ENCODE measurements at places on chromosomes 6 and 20. TPM values are rescaled to one million over a fixed set of nuclear protein-coding genes. Genes with fewer than 3 reads are reported as not detected.

GRCh38 chr20:5191829-5192569 is 65.2 kb downstream of the CDS2 start:
- H3K27ac ChIP-seq = peak overlapping the region; percentile 74
- peaks cover 9% of the 10 kb centered on the region for H3K4me1 ChIP-seq
- no peak overlapping the region for H3K4me3 ChIP-seq
- no peaks in the 10 kb centered on the region for H3K27me3 ChIP-seq

GRCh38 chr6:13427801-13428582 is 59.4 kb downstream of the GFOD1 start:
- no peak for DNase-seq
- H3K4me3 ChIP-seq = no peak overlapping the region
- H3K27ac ChIP-seq = no peak overlapping the region
- H3K4me1 ChIP-seq = peaks cover 41% of the 10 kb centered on the region

DNA sequence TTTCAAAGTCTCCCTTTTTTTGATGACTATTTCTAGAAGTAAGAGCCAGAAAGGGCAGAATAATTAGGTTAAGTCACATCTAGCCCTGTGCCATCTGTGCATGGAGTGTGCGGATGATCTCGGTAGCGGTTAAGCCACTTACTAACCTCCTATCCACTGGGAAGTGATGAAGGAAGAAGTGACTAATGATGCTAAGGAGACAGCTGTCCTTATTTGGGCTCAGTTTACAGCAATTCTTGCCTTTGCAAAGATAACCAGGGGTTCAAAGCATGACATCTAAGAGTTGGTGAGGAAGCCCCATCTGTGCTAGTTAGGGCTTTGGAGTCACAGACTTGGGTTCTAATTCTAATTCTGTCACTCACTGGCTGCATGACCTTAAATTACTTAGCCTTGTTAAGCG is 62.4 kb upstream of the RREB1 start:
- H3K27me3 ChIP-seq = no peaks in the 10 kb centered on the region
- no peak for DNase-seq
- H3K27ac ChIP-seq = no peak overlapping the region

DNA sequence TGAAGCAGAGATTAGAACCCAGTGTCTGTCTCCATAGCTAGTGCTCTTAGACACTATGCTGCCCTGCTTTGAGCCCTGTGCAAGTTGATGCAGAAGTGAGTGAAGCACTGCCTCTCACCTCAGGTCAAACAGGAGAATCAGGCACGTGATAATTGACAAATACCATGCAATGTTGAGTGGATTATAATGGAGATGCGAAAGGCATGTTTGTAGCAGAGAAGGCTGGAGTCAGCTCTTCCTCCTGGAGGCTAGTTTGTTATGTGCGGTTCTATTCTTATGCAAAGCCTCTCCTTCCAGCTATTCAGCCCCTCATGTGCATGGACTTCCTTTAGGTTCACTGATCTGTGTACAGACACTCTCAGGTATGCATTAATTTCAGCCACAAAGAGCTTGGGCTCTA is 108.5 kb downstream of the MANEA start:
- no peaks in the 10 kb centered on the region for H3K36me3 ChIP-seq
- no peaks in the 10 kb centered on the region for H3K27me3 ChIP-seq
- H3K4me3 ChIP-seq = no peak overlapping the region

GRCh38 chr6:33215271-33216116 is 7.2 kb downstream of the RING1 start:
- no peak for DNase-seq
- peaks cover 11% of the 10 kb centered on the region for H3K4me1 ChIP-seq
- no peak overlapping the region for H3K4me3 ChIP-seq
- no peaks in the 10 kb centered on the region for H3K27me3 ChIP-seq
- no peak overlapping the region for H3K27ac ChIP-seq
- no peaks in the 10 kb centered on the region for H3K36me3 ChIP-seq

DNA sequence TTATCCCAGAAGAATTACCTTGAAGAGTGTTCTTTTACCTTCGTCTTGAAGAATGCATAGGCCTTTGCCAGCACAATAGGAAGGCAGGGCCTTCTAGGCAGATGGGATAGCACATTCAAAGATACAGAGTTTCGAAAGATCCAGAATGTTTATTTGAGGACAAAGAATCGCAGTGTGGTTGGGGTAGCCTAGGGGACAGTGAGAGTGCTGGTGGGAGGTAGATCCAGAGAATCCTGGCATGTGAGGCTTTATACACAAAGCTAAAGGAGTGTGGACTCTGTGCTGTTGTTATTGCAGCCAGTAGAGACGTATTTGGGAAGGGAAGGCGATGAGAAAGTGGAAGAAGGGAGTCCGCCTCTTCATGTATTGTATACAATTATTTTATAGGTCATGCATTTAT is 186.6 kb downstream of the FARS2 start:
- DNase-seq = no peak
- no peak overlapping the region for H3K4me3 ChIP-seq
- H3K27ac ChIP-seq = no peak overlapping the region
- H3K27me3 ChIP-seq = no peaks in the 10 kb centered on the region

DNA sequence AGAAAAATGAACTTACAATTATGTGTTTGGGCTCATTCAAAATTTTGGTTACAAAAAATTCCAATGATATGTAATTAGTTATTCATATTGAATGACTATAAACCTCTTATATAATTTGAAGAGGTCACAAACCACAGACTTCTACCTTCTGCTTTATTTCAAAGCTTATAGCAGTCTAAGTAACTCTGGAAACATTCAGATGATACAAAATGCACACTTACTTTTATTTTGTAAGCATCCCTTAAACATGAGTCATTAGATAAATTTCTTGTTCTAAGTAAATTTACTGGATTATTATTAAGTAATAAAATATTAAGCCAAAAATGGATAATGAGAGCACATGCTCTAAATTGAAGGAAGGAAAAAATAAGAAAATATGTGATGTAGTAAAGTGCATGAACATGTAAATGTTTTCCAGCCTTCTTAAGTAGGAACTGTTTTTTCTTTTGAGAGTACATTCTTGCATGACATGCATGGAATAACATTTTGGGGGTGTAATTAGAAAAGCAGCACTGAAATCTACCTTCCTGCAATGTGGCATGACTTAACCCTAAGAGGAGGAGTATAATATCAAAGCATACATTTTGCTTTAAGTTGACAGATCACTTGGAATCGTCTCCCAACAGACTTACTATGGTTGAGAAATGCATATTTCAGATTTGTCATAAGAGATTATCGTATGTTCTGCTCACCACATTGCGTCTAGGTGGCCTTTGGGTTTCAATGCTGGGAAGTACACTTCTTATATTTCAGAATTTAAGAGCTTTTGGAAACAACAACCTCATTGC is 372.7 kb upstream of the HSF2 start:
- no peak for DNase-seq
- H3K36me3 ChIP-seq = no peaks in the 10 kb centered on the region
- no peak overlapping the region for H3K27ac ChIP-seq
- H3K27me3 ChIP-seq = no peaks in the 10 kb centered on the region
- no peak overlapping the region for H3K4me3 ChIP-seq

GRCh38 chr6:446418-447366 is 55.1 kb downstream of the IRF4 start:
- H3K27me3 ChIP-seq = no peaks in the 10 kb centered on the region
- no peaks in the 10 kb centered on the region for H3K36me3 ChIP-seq
- H3K4me1 ChIP-seq = no peaks in the 10 kb centered on the region
- H3K27ac ChIP-seq = no peak overlapping the region

- no peaks in the 10 kb centered on the region for H3K36me3 ChIP-seq
- no peak for DNase-seq
- no peaks in the 10 kb centered on the region for H3K27me3 ChIP-seq
- H3K27ac ChIP-seq = no peak overlapping the region
- H3K4me1 ChIP-seq = peaks cover 33% of the 10 kb centered on the region
Measured at GRCh38 chr20:13788167-13788834, 3.5 kb downstream of the NDUFAF5 start.

DNA sequence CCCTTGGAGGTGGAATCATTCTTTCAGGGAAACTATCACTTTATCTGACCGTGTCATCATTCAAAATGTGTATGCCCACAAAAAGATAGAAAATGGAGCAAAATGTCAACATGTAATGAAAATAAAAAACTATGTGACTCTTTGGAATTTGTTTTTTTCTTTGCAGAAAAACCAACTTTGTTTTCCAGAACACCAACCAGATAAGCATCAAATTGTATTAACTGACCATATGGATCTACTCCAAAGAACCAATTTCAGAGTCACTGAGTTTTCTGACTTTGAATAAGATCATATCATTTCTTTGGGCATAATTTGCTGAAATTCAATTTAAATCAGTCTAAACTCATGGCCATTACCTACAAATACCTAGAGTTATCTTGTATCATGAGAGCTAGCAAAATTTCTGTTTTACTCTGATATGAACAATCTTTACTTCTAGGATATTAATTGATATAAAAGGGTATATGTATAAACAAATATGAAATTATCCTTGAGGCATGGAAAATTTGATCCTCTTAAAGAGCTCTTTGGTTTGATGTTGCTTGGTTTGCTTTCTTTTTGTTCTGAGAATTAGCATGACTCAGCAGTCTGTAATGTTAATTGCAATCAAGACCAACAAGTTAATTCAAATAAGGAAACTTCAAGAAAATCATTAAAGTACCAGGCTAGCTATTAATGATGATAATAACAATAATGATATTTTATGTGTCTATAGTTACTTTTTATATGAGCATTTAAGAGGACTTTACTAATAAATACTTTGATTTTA is 444.4 kb upstream of the MARCKS start:
- peaks cover 17% of the 10 kb centered on the region for H3K4me1 ChIP-seq
- no peak overlapping the region for H3K4me3 ChIP-seq
- no peaks in the 10 kb centered on the region for H3K36me3 ChIP-seq
- DNase-seq = no peak

DNA sequence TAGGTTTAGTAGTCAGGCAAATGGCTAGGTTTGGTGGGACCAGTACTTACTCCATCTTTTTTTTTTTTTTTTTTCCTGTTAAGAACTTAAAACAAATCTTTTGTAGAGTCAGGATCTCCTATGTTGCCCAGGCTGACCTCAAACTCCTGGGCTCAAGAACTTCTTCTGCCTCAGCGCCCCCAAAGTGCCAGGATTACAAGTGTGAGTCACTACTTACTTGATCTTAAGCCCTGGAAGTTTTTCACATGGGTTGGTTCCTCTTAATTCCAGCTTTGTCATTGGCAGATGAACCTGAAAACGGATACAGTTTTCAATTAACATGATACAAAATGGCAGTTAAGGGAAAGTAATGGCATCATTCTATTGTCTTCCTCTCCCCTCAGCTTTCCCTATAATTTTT is 179.4 kb upstream of the JAG1 start:
- no peak overlapping the region for H3K4me3 ChIP-seq
- no peak overlapping the region for H3K27ac ChIP-seq
- H3K36me3 ChIP-seq = no peaks in the 10 kb centered on the region
- no peak for DNase-seq
- H3K27me3 ChIP-seq = no peaks in the 10 kb centered on the region
- peaks cover 22% of the 10 kb centered on the region for H3K4me1 ChIP-seq

GRCh38 chr6:156028335-156029131 is 572.9 kb upstream of the NOX3 start:
- no peaks in the 10 kb centered on the region for H3K36me3 ChIP-seq
- H3K27ac ChIP-seq = no peak overlapping the region
- peaks cover 19% of the 10 kb centered on the region for H3K4me1 ChIP-seq
- no peak for DNase-seq
- no peaks in the 10 kb centered on the region for H3K27me3 ChIP-seq

DNA sequence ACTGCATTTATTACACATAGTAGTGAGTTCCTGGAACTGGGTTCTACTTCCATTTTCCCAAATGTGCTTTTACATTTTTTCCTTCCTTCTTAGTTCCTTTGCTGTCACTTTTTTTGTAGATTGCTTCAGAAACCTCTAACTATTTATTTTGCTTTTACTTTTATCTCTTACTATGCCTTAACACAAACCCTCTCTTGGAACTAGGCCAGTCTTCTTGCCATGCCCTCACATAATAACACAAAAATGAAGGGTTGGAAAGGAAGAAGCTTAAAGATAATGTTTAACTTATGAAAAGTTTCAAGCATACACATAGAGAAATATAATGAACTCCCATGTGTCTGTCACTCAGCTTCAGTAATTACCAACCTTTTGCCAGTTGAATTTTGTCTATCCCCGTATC is 27.1 kb downstream of the TOP1 start:
- H3K27ac ChIP-seq = no peak overlapping the region
- no peak overlapping the region for H3K4me3 ChIP-seq
- peaks cover 73% of the 10 kb centered on the region for H3K4me1 ChIP-seq
- no peaks in the 10 kb centered on the region for H3K27me3 ChIP-seq
- H3K36me3 ChIP-seq = no peaks in the 10 kb centered on the region

Gene LGSN
- total RNA-seq = not detected

Gene AK9
- total RNA-seq = 8.1 TPM

Gene ZKSCAN4
- total RNA-seq = 5.9 TPM

Gene MYCT1
- total RNA-seq = 8.3 TPM

Gene MUCL3
- total RNA-seq = 0.49 TPM

Data from vagina (tissue), 2 donors.